ENCODE measurements at places on chromosomes 1 and 21.

GRCh38 chr1:92356956-92357355 lies 58.1 kb downstream of the RPAP2 start:
- DNase-seq: no peak

- DNase-seq: no peak
Measured at GRCh38 chr1:206911064-206911663, 10.6 kb downstream of the FCMR start.

DNA sequence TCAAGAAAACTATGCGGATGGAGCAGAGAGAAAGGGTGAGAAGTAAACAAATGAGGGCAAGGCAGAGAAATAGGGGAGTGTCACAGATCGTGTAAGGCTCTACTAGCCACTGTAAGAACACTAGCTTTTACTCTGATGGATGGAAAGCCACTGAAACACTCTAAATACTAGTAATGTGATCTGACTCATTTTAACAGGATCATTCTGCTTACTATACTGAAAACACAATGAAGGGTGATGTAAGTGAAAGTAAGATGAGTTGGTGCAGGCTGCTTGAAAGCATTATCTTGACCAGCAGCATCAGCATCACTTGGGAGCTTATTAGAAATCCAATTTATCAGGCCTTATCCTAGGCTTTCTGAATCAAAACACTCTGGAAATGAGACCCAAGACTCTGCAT lies 32.7 kb downstream of the TUT4 start:
- DNase-seq: no peak

GRCh38 chr1:28173151-28173979 lies 3.1 kb downstream of the PTAFR start:
- no peak for DNase-seq

GRCh38 chr1:44724955-44725698 lies 5.8 kb downstream of the RNU5D-1 start:
- DNase-seq: no peak

- no peak for DNase-seq
Measured at GRCh38 chr1:118325550-118326225, 140.7 kb upstream of the SPAG17 start.

DNA sequence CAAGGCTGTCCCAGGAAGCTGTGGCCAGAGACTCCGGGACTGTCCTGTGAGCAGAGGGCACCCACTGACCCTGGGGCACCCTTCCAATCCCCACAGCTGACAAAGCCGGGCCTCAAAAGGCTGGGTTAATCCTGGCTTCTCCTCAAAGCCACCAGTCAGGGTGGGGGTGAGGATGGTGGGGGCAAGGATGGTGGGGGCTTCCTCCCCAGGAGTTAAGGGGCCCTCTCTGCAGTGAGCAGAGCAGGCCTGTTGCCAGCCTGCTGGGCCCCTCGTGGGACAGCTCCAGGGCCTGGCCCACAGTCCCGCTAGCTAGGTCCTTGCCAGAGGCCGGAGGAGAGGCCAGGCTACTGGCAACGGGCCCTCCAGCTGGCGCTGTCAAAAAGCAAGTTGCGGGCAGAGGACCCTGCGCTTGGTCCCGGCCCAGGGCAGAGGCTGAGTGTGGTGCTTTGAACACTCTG lies 37.9 kb upstream of the CCDC27 start:
- DNase-seq: no peak

- no peak for DNase-seq
Measured at GRCh38 chr1:109158433-109158832, 44.5 kb downstream of the ELAPOR1 start.

DNA sequence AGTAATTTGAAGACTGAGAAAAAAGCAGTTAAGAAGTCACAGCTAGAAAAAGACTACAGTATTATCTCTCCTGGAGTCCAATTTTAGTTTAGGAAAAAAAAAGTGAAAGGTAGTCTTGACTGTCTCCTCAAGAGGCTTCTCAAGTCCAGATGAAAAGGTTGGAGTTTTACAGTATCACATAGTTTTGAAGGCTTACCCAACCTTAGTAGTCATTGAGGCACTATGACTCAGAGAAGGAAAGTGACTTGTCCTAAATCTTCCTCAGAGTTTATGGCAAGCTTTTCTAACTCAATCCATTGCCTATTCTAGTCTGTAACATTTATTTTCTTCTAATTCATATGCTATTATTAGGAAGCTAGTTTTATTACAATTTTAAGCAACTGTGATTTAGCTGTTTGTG lies 174.9 kb downstream of the DPYD start:
- no peak for DNase-seq

- DNase-seq: no peak
Measured at GRCh38 chr1:16073490-16074119, at the start of gene FAM131C. Gene FAM131C, minus strand, starts transcription at chr1:16073651. Its CDS starts 209 bp downstream, at chr1:16073442.

DNA sequence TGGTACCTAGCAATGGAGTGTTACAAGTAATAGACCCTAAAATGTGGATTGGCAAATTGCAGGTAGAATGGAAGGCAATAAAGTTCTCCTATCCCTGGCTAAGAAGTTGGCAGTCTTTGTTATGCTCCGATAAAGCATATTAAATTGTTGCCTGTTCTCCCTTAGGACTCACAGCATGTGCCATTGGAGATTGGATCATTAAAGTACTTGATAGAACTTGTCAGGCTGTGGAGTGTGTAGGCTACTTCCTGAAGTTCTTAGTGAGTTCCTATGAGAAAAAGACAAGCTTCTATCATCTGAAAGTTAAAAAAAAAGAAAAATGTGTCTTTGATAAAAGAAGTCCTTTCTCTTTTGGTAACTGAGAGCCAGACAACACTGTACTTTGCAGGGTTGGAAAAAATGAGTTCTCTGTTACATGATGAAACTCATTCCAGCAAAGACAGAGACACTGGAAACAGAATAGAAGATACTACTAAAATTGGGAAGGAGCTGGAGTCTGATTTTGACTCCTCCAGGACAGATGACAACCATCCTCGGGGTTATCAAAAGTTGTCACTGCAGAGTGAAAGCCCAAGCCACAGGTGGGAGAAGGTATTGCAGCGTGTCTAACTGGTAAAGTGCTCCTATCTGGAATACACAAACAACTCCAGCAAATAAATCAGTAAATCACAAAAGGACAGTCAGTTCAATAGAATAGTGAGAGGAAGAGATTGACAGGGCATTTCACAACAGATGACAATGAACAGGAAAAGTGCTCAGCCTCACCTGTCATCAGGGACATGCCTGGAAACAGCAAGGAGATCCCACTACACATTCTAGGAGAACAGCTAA lies 87.5 kb upstream of the WDR26 start:
- no peak for DNase-seq
